ENCODE measurements at places on chromosomes 2 and 18. TPM values are rescaled to one million over a fixed set of nuclear protein-coding genes. Genes with fewer than 3 reads are reported as not detected.

Gene KIAA2012
- total RNA-seq = not detected

Gene CROCC2
- total RNA-seq = not detected

- DNase-seq = no peak
- H3K4me1 ChIP-seq = peaks cover 5% of the 10 kb centered on the region
- peaks cover 3% of the 10 kb centered on the region for H3K36me3 ChIP-seq
- H3K27ac ChIP-seq = no peak overlapping the region
- H3K4me3 ChIP-seq = no peak overlapping the region
Measured at GRCh38 chr2:144445196-144445595, 74.7 kb downstream of the ZEB2 start.

Gene BOLL
- total RNA-seq = not detected

DNA sequence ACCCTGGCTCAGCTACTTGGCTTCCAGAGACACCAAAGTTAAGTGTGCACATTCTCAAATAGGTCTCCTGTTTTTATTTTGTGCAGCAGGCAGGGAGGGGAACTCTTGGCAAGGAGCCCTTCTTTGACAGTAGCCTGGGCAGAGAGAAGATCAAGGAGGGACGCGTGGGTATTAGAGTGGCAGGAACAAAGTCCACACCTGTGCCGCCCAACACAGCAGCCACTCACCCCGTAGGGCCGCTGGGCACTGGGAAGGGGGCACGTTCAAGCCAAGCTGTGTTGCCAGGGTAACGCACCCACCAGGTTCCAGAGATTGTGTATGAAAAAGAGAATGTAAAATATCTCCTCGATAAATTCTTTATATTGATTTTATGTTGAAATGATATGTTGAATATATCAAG, 229.3 kb upstream of the AGAP1 start:
- H3K27me3 ChIP-seq = peaks cover 52% of the 10 kb centered on the region
- H3K4me1 ChIP-seq = no peaks in the 10 kb centered on the region
- no peaks in the 10 kb centered on the region for H3K36me3 ChIP-seq
- DNase-seq = no peak
- no peak overlapping the region for H3K4me3 ChIP-seq

DNA sequence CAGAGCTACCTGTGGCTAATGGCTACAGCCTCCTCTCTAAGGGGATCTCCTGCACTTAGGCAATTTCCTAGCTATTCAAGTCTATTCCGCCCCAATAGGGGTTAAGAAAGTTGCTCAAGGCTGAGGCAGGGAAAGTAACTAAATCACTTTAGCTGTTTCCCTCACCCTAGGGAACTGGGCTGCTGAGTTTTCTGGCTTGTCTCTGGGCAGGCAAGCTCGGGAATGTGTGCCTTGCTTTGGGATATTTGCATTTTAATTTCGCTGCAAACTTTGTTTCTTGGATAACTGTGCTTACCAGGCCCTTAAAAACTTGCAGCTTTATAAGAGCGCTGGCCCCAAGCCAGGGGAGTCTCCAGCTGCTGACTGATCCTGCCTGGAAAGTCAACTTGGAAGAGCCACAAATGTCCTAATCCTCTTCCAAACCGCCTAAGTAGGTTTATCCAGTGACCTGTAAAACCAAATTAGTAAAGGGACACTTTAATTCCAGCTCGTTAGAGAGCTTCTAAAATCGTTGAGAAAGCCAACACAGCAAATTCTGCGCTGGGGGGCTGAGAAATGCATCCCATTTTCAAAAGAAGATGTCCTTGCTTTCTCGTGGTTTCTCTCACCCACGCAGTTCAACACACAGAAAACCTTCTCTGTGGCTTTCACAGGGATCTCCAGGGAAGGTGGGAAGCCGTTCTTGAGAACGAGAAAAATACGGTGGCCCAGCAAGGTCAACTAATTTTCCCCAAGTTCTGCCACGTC, 59.5 kb upstream of the SP3 start:
- no peaks in the 10 kb centered on the region for H3K36me3 ChIP-seq
- no peak for DNase-seq
- no peak overlapping the region for H3K4me3 ChIP-seq
- H3K27ac ChIP-seq = peak overlapping the region; percentile 5

- peaks cover 11% of the 10 kb centered on the region for H3K27me3 ChIP-seq
- no peak for DNase-seq
- H3K36me3 ChIP-seq = no peaks in the 10 kb centered on the region
- H3K4me3 ChIP-seq = no peak overlapping the region
- no peak overlapping the region for H3K27ac ChIP-seq
- H3K4me1 ChIP-seq = no peaks in the 10 kb centered on the region
Measured at GRCh38 chr2:173793709-173794565, 171.2 kb downstream of the SP3 start.

Gene ZNF892
- total RNA-seq = 2.7 TPM

DNA sequence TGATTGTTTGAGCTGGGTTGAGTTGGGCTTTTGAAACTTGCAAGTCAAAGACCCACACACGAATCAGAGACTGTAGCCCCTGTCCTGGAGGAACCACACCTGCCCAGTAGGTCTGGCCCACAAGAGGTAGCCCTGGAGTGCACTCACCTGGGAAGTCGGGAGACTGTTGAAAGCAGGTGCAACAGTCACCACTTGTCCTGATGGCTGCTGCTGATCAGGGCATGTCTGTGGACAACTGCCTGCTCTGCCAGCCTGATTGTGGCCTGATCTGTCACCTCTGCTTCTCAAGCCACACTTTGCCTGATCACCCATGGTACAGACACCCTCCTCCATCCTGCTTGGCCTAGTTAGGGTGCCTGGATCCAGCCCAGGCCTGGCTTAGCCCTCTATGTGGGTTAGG, 105.0 kb upstream of the HAAO start:
- H3K27ac ChIP-seq = no peak overlapping the region
- peaks cover 5% of the 10 kb centered on the region for H3K4me1 ChIP-seq
- H3K27me3 ChIP-seq = peaks cover 2% of the 10 kb centered on the region
- H3K4me3 ChIP-seq = no peak overlapping the region

DNA sequence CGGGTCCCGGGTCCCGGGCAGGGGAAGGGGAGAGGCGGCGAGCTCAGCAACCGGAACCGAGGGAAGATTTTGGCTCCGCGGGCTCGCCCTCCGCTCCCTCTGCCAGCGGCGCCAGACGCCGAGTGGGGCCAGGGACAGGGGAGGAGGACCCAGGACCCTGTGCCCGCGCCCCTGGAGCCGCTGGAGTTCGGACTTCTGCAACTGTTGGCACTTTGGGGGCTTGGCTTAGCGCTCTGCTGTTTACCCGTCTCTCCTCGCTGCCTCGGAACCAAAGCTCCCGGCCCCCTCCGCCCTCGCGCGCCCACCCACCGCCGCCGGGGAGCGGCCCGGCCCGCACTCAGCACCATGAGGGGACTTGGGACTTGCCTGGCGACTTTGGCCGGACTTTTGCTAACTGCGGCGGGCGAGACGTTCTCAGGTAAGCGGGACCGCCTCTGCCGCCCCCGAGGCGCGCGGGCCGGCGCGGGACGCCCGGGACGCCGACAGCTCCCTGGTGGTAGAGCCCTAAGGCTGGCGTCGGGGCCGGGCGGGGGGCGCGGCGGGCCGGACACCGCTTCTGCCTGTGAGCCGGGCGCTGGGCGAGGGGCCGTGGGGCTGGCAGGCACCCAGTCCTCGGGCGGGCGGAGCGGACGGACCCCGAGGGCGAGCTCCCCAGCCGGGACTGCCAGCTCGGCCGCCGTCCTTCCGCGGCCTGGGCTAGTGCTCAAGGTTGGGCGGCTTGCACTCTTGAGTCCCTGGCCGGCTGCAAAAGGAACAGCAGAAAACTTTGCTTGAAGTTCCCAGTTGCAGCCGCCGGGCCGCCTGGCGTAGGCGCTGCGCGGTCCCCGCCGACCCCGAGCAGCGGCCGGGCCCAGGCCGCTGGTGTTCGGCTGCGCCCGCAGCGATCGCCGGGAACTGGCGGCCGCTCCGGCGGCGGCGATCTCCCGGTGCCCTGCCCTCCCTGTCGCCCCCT, 634 bp downstream of the PTPRM start:
- H3K36me3 ChIP-seq = peaks cover 3% of the 10 kb centered on the region
- no peak overlapping the region for H3K4me3 ChIP-seq
- H3K27me3 ChIP-seq = peaks cover 41% of the 10 kb centered on the region

Gene HADHA
- 130 TPM for total RNA-seq

Gene SERPINB3
- not detected for total RNA-seq

Measured in activated CD4-positive, alpha-beta memory T cell treated with anti-CD3 and anti-CD28 coated beads for 36 hours (primary cell).